ENCODE measurements at places on chromosomes 2 and 18.
A peak's percentile ranks its signal among the peaks of the same experiment; 100 is the strongest.

- DNase-seq: no peak
Measured at GRCh38 chr2:39704540-39704939, 38.8 kb downstream of the TMEM178A start.

DNA sequence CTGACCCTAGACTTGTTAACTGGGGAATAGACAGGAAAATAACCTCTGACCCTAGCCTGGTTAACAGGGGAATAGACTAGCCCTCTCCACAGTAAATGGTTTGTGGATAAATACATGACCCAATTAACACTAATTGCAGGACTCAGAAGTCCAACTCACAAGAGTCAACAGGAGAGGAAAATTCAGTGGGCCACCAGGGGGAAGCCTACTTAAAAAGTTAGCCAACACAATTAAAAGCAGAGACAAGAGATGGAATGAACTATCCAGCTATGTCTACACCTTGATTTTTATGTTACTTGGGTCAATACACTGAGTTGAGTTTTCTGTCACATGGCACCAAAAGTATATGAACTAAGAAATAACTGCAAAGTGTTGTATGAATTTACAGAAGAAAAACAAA is 158.8 kb upstream of the SLC39A10 start:
- DNase-seq: peak; percentile 63

DNA sequence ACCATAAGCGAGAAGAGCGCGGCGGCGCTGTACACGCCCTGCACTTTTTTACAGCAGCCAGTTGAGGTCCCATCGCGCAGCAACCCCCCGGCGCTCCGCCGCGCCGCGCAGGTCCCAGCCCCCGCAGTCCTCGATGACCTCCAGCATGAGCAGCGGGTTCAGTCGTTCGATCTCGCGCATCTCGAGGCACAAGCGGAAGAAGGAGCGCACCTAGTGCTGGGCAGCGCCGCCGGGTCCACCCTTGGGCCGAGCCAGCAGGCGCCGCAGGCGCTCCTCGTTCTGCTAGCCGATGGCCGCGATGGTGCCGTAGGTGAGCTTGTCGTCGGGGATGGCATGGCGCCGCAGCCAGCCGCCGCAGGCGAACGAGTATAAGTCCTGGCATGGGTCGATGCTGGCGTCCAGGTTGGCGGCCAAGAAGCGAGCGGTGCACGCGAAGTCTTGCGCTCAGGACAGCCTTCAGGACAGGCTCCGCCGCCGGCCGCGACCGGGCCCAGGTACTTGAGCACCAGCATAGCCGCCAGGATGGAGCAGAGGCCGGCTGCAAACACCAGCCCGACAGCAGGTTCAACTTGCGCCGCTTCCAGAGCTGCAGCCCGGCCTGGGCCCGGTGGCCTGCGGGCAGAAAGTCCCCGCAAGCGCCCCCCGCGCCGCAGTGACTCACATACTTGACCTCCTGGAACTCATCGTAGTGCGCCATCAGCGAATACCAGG is 8.3 kb downstream of the ALPP start:
- DNase-seq: no peak

DNA sequence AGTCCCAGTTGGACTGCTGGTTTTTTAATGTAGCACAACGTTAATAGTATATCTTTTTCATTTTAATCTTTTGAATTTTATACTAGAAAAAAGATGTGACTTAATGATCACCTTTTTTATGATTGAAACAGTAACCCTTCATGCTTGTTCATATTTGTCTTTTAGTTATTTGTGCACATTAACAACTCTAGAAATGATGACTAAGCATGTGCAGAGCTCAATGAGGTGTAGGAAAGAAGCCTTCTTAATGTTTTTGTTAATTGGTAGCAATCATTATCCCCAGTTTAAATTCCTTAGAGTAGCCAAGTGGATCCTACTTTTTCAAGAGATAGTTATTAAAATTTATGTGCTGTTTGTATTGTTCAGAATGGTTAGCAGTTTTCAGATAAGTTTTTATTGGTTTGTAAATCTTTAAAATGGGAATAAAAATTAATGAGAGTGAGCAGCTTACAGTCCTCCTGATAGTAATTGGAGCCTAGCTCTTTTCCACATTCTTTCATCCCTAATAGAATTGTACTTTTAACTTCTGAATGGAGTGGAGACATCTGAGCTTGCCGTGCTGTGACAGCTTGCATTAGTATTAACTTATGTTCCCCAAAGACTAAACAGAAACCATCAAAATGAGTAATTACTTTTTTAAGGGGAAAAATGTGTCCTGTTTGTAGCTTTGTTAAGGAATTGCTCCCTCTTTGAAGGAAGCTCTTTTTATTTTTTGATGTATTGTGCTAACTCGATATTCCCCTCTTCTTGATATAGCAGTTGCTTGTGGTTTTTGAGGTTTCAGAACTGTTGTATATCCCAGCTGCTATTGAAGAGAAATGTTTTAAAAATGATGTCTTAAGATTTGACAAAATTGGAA is 17.3 kb downstream of the PIK3C3 start:
- DNase-seq: no peak

DNA sequence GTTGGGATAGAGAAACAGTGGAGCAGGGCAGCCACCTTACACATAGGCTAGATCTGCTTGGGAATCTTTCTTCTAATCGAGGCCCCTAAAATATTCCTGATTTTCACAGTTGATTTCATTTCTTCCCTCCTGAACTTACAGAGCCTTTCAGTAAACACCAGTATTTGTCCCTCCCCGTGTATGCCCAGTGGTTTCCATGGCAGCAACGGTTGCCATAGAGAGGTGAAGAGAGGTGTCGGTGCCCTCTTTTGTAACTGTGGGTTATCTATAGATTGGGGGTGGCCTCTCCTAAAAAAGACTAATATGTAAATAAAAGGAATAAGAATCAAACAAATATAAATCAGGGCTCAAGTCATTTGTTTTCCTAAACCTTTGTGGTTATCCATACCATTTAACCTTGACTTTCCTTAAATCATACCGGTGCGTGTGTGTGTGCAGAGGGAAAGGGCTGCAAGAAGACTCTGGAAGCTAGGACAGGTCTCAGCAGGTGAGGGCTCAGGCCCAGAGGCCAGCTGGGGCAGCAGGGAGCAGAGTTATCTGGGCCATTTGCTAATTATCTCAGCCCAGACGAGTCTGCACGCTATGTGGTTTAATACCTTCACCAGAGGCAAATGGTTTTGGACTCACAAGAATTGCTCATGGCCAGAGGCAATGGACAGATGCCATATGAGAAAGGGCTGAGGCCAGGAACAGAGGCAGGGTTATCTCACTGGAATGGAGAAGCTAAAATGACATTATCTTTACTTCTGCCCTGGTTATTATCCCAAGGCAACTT is 35.5 kb downstream of the LIPG start:
- no peak for DNase-seq

DNA sequence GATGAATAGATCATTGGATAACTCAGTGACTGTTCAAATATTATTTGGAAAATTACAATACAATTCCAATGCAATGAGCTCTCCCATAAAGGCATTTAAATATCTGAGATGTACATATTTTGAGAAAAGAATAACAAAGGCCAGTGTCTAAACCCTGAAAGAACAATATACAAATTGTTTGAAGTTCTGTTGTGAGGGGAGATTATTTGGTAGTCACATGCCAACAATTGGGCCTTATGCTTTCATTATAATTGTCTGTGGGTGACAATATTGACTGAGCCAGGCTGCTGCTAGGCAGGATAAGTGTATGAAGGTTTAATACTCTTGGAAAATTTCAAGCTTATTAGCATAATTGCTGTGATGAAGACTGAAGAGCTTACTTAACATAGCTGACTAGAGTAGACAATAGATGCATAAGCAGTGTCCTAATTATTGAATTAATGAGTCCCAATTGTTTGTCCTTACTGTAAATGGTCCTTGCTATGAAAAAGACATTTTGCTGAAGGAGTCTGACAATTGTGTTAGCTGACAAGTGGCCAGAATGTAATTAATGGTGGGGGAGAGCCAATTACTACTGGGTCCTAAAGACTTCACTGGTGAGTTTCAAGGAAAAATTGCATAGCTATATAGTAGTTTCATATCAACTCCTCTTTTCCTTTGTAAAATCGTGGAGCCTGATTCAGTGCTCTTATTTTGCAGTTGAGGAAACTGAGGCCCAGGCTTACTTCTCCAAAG is 5.0 kb upstream of the SMAD2 start:
- DNase-seq: no peak

- peak; percentile 53 for DNase-seq
Measured at GRCh38 chr2:84938194-84938879, 32.6 kb upstream of the KCMF1 start.

GRCh38 chr2:69771461-69771860 is 29.5 kb downstream of the ANXA4 start:
- DNase-seq: no peak

- DNase-seq: no peak
Measured at GRCh38 chr18:61993831-61994230, 101.0 kb upstream of the RNF152 start.

DNA sequence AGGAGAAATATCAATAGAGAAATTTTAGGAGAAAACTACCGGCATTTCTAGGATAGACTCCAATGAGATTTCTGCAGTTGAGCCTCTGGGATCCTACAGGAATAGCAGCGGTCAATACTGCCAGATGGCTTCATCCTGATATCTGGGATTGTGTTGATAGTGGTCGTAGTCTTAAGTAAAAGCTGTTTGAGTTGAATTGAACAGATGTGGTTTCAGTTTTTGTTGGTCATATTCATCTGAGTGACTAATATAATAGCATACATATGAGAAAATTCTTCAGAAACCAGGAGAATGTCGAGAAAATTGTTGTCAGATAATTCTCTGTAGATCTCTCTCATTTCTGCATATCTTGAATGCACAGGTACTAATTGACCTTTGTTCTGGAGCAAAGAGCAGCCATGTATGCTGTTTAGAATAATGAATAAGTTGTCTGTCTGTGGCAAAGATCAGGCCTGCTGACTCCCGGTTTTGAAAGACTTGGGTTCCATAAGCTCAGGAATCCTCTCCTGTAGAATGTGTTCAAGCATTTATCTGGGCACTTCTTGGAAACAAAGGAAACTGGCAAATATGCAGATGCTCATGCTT is 288.1 kb downstream of the TMX3 start:
- DNase-seq: no peak

Measured in activated naive CD4-positive, alpha-beta T cell treated with anti-CD3 and anti-CD28 coated beads, Interleukin-2, amount 10 ng/mL, durations not matched to agents 7 days and 5 days (primary cell).